ENCODE measurements at places on chromosomes 13 and 19.

DNA sequence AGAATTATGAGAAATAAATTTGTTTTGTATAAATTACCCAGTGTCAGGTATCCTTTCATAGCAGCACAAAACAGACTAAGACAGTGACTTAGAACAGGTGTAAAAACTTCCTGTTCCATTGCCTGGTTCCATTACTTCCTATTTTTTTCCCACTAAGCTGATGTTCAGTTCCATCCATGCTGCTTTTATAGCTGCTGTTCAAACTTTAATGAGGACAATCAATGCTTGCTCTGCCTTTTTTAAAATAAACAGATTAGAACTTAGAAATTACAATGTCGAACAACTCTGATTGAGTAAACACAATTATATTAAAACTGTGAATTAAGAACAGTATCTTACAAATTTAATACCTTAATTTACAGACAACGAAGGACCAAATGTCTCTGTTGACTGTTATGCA, 818.9 kb downstream of the OLFM4 start:
- DNase-seq = no peak

DNA sequence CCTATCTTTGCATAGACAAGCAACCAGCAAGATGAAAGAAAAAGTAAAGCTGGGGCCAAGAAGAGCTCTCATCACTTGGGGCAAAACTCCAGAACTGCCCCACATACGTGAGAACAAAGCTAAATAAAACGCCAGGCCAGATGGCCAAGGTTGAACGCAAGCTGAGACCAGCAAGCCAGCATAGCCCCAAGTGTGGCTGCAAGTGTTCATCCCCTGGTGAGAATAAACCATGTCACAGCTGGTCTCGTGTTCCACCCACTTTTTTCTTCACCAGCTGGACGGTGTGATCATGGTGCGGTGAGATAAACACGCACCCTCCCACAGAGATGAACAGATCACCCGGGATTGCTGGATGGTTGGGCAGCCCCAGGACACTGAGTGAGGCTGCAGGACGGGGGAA, 109.6 kb upstream of the CACNA1A start:
- DNase-seq = no peak

DNA sequence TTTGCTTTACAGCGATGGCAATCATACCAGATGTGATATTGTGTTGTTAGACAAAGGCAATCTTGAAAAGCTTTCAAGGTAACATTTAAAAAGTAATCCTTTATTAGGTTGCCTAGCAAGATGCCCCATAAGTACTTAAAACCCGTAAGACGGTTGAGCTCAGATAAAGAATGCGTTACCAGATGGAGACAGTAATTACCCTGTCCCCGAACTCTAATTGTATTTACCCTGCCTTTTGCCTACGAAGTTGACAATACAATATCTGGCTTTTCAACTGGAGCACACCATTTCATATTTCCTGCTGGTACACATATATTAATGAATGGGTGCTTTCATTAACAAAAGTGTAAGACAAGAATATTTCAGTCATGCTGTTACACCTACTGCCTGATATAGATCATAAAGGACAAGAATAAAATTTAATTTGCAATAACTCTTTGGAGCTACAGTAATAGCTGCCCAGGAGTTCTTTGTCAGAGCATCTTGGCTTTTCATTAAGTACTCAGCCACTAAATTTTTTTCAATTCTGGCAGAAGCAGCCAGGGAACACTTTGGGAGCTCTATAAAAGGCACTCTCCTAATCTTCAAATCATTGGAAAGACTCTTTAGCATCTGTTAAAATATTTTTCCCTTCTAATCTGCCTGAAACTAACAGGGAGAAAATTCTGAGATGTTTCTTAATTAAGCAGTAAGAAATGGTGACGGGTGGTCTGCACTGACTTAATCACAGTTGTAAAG, 63.8 kb downstream of the DCT start:
- DNase-seq = no peak

DNA sequence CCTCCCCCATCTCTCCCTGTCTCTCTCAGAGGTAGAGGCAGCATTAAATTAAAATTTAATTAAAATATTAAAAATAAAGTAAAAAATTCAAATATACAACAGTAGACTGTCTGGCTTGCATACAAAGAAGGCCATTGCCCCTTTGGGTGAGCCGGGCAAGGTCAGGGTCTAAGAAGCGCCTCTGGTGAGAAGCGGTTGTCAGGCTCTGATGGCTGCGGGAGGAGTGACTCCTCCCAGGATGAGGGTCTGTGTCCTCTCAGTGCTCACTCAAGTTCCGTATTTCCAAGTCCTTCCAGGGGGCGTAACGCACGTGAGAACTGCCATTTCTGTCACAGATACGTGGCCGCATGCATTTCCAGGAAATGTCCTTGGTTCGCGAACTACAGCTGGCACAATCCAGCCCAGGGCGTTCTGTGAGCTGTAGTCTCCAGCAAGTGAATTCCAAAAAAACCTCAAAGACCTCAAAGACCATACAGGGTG, 737 bp upstream of the ZNF181 start:
- DNase-seq = no peak

- DNase-seq = no peak
Observed at GRCh38 chr19:612941-613340, 20.4 kb downstream of the POLRMT start.

GRCh38 chr13:44221657-44222056, 152.0 kb upstream of the SERP2 start:
- DNase-seq = no peak

Measured in fibroblast of skin of scalp (primary cell).